LNCaP clone FGC (cell line): ENCODE measurements at places on chromosomes 1 and 21.

- no peak for DNase-seq
Measured at GRCh38 chr1:11299225-11299574, 26.2 kb downstream of the UBIAD1 start.

GRCh38 chr1:7810395-7810794 is 26.3 kb downstream of the PER3 start:
- no peak for DNase-seq

DNA sequence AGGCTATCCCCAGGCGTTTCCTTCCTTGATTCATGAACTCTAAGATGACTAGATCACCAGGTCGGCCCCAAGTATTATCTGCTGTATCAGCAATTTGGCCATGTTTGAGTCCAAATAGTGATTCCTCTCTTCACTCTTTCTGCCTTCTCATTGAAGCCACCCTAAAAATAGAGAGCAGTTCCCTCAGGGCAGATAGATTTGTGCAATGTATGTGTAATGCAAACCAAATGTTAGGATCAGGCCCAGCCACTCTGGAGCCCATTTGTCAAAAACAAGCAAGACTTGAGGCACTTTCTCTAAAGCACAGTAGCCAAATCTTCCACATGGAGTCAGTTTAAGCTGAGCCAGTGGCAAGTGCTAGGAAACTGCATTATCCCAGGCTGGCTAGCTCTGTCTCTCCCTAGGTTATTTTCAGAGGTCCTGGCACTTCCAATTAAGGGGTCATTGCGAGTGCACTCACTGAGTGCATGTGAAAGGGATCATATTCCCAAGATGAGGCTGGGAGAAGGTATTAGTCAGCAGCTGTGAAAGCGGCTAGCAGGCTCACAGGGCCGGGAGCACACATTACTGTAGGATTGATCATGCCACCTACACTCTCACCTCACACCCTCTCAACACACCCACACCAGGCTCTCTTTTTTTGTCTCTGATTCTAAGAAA is 97.9 kb upstream of the RAB3GAP2 start:
- DNase-seq = no peak

DNA sequence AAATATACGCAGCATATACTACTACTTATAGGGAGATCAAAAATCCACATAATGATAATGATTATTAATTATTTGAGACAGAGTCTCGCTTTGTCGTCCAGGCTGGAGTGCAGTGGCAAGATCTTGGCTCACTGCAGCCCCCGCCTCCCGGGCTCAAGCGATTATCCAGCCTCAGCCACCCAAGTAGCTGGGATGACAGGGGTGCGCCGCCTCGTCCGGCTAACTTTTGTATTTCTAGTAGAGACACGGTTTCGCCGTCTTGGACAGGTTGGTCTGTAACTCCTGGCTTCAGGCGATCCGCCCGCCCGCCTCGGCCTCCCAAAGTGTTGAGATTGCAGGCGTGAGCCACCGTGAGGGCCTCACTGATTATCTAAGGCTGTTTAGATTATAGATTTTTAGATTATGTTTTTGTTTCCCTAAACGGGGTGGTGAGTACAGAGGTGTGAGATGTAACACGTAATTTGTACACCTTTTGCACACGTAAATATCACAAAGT is 548 bp upstream of the SLC25A33 start:
- no peak for DNase-seq

GRCh38 chr1:47529520-47530098 is 91.8 kb downstream of the FOXD2 start:
- DNase-seq = no peak

DNA sequence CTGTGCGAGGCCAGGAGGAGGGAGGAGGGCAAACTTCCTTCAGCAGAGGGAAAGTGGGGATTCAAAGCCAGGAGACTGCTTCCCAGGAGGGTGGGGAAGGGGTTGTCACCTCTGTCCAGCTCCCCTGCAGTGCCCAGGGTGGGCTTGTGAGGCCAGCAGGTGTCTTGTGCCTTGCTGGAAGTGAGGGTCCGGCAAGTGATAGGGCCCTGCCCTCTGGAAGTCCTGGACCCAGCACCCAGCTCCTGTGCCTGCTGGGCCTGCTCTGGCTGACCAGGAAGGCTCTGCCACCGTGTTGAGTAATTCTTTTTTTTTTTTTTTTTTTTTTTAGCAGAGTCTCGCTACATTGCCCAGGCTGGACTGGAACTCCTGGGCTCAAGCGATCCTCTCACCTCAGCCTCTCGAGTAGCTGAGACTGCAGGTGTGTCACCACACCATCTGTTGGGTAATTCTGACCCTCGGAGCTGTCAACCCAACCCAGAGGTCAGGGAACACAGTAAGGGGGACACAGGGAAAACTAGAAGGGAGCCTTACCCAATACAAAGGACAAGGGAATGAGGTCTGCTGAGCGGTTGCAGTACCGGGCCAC is 1.0 kb downstream of the BEST4 start:
- no peak for DNase-seq

GRCh38 chr1:110152133-110152785 is 2.0 kb downstream of the SLC6A17 start:
- DNase-seq = no peak

DNA sequence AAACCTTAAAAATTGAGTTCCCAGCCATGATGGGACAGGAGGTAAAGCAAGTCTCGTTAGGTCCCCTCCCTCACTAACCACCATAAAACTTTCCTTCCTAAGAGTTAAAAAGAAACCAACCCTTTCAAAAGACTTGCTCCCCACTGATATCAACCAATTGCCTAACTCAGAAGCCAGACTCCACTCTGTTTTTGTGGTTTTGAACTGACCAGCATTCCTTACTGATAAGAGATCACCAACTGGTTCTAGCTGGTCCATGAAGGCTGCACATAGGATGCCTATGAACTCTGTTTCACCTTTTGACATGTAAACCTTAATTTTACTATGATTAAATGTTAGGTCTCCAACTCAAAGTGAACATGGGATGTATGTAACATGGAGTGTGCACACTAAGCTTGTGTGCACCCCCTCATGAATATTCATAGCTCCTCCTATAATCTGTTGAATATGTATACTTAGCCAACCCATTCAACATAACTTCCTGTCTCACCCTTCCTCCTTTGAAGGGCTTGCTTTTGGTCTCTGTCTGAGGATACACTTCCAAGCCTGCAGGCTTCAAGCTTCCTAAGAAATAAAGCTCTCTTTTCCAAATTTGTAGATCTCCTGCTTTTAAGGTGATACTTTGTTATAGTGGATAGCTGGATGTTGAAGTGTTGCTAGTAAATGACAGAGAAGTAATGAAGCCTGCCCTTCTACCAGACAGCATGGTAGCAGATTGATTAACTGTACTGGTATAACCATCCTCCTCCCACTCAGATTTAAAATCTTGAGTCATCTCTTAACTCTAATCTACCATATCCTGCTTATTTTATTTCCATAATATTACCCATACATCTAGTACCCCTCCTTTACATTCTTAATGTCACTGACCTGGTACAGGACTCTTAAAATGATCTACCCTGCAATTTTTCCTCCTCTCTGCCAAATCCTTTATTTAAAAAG is 95.6 kb downstream of the ZNF644 start:
- DNase-seq = no peak

DNA sequence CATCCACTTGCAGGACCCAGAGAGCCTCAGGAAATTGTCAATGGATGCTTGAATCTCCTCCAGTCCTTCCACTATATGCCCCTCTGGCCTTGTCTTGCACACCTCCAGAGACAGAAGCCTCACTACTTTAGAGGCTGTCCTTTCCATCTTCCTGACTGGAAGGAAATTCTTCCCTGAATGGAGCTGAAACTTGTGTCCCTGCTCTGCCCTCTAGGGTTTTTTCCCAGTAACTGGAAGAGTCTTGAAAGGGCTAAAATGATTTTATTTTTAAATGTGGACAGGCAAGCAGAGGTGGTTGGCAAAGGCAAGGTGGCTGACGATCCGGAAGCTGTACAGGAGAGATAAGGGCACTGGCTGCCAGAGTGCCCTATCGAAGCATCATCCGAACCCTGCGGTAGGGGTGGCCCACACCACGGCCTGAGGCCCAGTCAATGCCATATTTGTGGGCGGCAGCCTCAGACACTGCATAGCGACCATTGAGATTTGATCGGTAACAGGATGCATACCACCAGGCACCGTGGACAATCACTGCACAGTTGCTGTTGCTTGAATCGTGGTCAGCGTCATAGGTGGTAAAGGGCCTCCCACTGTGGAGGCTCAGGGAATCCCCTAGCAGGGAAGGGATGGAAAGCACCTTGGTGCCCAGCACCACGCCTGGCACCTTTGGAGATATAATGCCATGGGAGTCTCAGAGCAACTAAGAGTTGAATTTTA is 2.3 kb upstream of the MAP3K6 start:
- DNase-seq = no peak

- DNase-seq = no peak
Measured at GRCh38 chr1:224182057-224182865, 779 bp upstream of the DEGS1 start.

DNA sequence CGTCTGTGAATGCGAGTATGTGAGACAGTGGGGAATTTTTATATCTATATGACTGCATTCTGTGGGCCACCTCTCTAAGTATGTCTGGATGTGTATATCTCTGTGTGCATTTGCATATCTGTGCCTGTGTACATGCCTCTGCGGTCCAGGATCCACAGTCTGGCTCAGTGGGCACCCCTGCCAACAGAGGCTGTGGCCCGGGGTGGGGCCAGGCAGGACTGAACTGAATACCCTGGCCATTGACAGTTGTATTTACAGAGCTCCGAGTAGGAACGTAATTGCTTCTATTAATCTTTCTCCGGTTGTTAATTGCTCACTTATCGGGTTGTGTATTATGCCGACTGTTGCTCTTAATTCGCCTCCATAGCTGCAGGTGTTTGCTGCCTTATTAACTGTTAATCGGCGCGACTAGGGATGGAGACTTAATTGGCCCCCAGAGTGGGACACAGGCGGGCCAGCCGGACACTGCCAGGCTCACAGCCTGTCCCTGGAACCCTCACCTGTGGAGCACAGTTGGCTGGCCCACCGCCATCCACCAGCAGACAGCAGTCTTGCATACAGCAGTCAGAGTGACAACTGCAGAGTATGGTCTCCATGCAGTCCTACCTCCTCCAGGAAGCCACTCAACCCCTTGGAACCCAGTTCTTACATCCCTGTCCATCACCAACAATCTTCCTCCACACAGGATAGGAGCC is 22.4 kb upstream of the ADGRB2 start:
- DNase-seq = no peak

DNA sequence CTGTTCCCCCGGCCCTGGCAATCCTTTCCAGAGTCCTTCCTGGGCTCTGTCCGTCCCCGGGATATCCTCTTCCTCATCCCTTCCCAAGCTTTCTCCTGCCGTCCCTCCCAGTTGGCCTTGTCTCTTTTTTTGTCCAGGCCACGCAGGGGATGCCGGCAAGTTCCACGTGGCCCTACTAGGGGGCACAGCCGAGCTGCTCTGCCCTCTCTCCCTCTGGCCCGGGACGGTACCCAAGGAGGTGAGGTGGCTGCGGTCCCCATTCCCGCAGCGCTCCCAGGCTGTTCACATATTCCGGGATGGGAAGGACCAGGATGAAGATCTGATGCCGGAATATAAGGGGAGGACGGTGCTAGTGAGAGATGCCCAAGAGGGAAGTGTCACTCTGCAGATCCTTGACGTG is 13.4 kb upstream of the SVBP start:
- no peak for DNase-seq

DNA sequence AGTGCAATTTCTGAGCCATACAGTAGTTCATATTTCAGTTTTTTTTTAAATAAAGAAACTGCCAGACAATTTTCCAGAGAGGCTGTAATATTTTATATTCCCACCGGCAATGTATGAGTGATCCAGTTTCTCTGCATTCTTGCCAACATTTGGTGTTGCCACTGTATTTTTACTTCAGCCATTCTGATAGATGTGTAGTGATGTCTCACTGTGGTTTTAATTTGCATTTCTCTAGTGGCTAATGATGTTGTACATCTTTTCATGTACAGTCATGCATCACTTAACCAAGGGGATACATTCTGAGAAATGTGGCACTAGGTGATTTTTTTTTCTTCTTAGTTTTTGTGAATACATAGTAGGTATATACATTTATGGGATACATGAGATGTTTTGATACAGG is 99.6 kb downstream of the CENPF start:
- DNase-seq = no peak

GRCh38 chr1:44792736-44793502 is 4.9 kb upstream of the BEST4 start:
- DNase-seq = no peak

GRCh38 chr1:222233444-222234158 is 314.3 kb downstream of the HHIPL2 start:
- DNase-seq = no peak

GRCh38 chr1:227779021-227779441 is 36.4 kb upstream of the PRSS38 start:
- no peak for DNase-seq

GRCh38 chr21:31397515-31397926 is 53.5 kb upstream of the TIAM1 start:
- DNase-seq = no peak

- DNase-seq = no peak
Measured at GRCh38 chr1:29550119-29550841, 314.0 kb downstream of the PTPRU start.

GRCh38 chr1:67561704-67562113 is 123.3 kb upstream of the GADD45A start:
- peak; percentile 97 for DNase-seq

DNA sequence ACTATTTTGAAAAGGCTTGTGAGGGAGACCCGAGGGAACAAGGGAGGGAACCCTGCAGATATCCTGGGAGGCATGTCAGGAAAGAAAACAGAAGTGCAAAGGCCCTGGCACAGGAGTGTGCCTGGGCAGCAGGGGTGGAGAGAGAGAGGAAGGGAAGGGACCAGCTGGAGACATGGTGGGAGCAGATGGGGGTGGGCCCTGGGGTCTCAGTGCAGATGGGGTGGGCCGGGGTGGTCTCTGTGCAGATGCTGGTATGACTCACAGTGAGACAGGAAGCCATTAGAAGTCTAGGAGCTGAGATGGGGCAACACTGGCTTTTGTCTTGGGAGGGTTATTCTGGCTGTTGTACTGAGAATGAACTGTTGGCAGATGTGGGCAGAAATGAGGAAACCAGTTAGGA is 363.6 kb upstream of the C1orf174 start:
- DNase-seq = no peak

GRCh38 chr21:19900149-19900548 is 1098.1 kb upstream of the NCAM2 start:
- no peak for DNase-seq

- no peak for DNase-seq
Measured at GRCh38 chr1:163570071-163570470, 248.3 kb downstream of the NUF2 start.

DNA sequence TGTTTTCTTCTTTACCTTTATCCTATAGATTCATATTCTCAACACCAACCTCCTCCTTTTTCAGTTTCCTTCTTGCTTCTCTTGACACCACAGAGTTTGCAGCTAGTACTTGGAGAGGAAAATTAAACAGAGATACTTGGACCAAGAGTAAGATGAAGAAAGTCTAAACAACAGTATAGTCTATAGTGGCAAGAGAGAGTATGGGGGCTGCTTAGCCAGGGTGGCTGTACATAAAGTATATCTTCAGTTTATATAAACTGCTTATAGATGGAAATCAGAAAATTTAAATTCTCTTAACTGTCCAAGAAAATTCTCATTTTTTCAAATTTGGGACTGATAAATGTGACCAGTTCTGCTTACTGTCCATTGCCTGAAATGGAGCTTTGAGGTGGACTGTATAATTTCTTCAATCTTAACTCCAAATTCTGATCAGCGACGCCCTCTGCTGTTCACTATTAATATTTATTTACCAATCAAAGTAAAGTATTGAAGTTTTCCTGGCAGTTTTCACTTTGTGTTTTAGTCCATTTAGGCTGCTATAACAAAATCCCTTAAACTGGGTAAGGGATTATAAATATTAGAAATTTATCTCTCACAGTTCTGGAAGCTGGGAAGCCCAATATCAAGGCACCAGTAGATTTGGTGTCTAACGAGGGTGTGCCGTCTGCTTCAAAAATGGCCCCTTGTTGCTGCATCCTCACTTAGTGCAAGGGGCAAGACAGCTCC is 14.8 kb upstream of the METTL18 start:
- peak; percentile 21 for DNase-seq
